NCI-H1105 treated with DMSO at 0.1 percent for 48 hours (cell line): ENCODE measurements at places on chromosomes 1 and 21.
A peak's percentile ranks its signal among the peaks of the same experiment; 100 is the strongest.

GRCh38 chr1:53562981-53563379 is 103.8 kb downstream of the DMRTB1 start:
- DNase-seq: no peak

GRCh38 chr1:147171399-147172167 is 687 bp downstream of the PRKAB2 start:
- DNase-seq: no peak

- no peak for DNase-seq
Measured at GRCh38 chr1:119634016-119634415, 14.1 kb downstream of the ZNF697 start.

DNA sequence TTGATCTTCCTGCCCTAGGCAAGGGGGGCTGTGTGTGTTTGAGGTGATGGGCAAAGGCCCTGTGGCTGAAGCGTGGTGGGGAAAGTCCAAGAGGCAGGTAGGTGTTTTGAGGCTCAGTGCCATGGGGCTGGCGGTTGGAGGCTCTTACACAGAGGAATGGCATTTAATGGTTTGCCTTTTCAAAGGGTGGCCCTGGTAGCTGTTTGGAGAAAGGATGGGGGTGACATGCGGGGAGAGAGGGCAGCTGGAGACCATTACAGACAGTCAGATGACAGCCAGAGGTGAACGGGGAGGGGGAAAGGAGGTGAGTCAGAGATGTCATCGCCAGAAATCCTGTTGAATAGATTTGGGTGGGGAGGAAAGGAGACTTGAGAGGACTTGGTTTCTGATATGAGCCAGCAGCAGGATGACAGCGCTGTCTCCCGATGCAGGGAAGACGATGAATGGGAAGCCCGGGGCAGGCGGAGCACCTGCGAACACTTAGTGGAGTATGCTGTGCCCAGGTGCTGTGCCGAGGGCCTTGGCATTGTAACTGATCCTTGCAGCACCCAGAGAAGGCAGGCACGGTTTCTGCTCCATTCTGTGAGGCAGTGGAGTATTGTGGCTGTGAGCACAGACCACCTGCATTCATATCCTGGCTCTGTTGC is 56.3 kb downstream of the MAN1C1 start:
- DNase-seq: no peak

GRCh38 chr1:215665215-215665614 is 98.1 kb downstream of the KCTD3 start:
- DNase-seq: no peak

GRCh38 chr1:225933072-225933471 is 7.9 kb downstream of the LEFTY2 start:
- no peak for DNase-seq

- no peak for DNase-seq
Measured at GRCh38 chr1:101081496-101082488, 56.2 kb upstream of the DPH5 start.

DNA sequence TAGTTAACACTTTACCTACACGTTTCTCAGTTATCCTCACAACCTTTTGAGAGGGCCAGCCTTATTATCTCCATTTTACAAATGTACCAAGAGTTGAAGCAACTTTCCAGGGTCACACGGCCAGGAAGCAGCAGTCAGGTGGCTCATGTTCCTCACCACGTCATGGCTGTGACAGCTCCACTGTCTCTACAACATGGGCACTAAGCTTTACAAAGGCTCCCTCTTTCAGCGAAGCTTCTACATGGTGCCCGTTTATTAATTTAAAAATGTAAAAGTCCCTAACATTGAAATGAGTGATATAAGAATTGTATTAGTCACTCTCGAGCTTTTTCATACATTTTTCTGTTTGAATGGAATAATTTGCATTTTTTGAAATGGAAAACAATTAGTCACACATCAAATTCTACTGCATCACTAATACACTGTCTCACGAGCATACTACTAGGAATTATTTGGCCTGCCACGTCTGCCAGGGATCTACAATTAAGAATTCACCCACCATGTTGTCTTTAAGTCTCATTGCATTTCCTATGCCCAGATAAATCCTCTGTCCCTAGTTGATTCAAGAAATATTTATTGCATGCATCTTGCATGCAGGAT is 28.4 kb upstream of the LIN9 start:
- no peak for DNase-seq

DNA sequence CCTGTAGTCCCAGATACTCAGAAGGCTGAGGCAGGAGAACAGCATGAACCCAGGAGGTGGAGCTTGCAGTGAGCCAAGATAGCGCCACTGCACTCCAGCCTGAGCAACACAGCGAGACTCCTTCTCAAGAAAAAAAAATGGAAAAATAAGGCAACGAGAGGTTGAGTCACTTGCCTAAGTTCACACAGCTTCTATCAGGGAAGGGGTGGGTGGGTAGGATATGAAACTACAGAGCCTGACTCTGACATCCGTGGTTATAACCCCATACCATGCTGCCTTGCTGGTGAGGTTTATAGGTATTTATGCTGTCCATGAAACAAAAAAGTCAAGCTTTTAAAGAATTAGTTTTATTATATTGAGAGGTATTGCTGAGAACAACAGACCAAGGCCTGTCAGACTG is 61.5 kb upstream of the RAB4A start:
- DNase-seq: no peak

DNA sequence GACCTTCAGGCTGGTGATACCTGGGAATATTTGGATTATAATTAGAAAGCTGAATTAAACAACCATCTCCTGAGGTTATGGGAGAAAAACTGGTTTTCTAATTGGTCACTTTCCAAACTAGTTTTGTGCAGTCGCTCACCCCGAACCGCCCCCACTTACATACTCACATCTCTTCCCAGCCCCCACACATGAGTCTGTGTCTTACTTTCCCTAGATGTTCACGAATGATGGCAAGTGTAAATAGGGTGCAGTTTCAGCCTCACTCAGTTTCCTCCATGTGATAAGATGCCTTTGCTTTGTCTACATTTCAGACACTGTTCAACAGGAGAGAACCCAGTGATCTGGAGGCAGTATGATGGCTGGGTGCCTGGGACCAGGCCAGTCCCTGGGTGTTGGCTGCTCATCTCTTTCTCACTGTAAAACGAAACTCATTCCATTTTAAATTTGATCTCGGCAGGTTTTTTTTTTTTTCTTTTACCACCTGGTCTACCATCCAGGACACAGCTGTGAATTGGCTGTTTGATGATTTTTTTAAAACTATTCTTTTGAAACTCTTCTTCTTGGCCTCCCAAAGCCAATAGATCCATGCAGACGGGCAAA is 164.3 kb upstream of the RAB4A start:
- no peak for DNase-seq

- no peak for DNase-seq
Measured at GRCh38 chr1:75475696-75476095, 135.2 kb downstream of the SLC44A5 start.

DNA sequence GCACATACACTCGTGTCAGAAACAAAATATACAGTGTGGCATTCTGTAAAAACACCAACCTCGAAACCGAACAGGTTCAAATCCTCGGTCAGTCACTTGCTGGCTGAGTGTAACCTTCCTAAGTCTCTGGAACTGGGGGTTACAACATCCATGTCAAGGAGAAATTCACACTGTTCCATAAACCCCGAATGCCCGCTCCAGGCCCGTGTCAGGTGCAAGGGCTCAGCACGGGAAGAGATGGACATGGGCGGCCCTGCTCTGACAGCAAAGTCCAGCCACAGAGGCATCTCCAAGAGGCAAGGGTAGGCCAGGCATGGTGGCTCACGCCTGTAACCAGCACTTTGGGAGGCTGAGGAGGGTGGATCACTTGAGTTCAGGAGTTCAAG is 79.5 kb downstream of the SLC66A1 start:
- DNase-seq: no peak

- DNase-seq: no peak
Measured at GRCh38 chr1:98735756-98736155, 74.2 kb downstream of the SNX7 start.

GRCh38 chr1:241356187-241356518 is 852 bp downstream of the RGS7 start:
- DNase-seq: peak; percentile 38

DNA sequence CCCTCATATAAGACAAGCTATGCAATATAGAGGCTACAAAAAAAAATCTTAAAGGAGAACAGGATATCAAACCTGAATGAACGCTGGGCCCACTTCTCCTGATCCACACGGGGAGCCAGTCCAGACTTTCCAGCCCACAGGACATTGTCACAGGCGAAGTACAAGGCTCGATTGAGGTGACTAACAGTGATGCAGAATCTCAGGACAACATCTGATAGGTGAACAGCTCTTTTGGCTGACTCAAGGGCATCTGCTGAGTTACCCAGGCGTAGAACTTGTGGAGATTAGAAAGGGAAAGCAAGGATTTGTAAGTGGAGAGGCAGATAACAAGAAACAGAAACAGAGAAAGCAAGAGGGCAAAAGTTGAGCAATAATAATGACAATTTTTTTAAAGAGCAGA is 1.8 kb downstream of the PEX11B start:
- DNase-seq: no peak

DNA sequence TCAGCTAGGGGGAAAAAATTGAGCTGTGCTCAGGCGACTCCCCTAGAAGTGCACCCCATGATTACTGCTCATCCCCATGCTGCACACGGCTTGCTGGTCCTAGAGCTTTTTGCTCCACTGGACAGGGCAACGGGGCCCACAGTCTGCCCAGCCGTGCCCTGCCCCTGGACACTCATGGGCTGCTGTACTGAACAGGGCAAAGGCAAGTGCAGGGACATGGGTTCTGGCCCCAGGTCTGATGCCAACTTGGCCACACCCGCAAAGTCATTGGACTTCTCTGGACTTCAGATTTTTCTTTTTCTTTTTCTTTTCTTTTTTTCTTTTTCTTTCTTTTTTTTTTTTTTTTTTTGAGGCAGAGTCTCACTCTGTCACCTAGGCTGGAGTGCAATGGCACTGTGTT is 42.9 kb upstream of the TARBP1 start:
- DNase-seq: no peak

- DNase-seq: no peak
Measured at GRCh38 chr1:171141688-171142415, 43.2 kb upstream of the FMO2 start.

DNA sequence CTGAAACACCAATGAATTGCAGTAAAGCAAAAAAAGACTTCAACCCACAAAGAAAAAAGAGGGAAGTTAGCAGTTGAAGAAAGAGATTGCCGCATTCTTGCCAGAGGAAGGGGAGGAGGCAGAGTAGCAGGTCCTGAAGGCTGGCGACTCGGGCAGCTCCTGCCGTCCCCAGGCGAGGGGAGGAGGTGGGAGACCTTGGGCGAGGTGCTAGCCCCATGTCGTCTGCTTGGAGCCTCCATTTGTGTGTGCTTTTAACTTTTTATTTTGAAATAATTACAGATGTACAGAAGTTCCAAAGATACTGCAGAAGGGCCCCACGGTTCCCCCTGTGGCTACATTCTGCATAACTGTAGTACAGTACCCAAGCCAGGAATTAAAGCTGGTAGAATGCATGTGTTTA is 6.7 kb downstream of the TRPM2 start:
- DNase-seq: no peak

- no peak for DNase-seq
Measured at GRCh38 chr1:63665824-63666223, 72.6 kb downstream of the PGM1 start.

GRCh38 chr21:33279330-33279820 is 13.2 kb downstream of the IL10RB start:
- no peak for DNase-seq

- DNase-seq: no peak
Measured at GRCh38 chr1:29162025-29162424, 19.7 kb downstream of the SRSF4 start.

DNA sequence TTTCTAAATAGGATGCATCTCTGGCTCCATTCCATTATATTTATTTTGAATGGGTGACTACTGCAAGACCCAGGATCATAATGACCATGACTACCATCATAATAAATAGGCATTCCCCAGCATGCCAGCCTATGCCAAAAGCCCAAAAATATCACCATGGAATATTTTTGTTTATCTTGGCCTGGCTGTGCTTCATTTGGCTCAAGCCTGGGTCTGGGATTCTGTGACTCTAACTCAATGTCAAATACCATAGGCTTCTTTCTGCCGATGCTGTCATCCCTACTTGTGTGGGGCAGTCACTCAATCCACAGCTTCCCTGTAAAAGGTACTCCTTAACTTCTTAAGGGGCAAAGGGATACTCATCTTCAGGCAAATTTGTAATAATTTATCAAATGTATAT is 66.6 kb downstream of the DIRAS3 start:
- no peak for DNase-seq

- no peak for DNase-seq
Measured at GRCh38 chr1:167121375-167122120, 27.7 kb downstream of the STYXL2 start.

DNA sequence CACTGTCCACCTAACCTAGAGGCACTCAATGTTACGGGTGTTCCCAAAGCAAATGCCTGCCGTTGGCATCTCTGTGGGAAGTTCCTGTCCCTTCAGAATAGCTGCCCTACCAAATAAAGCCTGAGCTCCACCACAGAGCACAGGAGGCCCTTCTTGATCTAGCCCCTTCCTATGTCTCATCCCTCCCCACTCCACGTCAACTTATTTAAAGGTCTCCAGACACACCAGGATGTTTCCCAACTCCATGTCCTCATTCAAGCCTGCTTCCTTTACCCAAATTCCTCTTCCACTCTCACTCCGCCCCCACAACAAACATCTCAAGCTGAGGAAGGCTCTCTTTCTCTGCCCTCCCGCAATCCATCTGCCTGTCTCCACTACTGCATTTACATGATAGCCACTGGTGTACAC is 87.7 kb downstream of the TGFBR3 start:
- no peak for DNase-seq

DNA sequence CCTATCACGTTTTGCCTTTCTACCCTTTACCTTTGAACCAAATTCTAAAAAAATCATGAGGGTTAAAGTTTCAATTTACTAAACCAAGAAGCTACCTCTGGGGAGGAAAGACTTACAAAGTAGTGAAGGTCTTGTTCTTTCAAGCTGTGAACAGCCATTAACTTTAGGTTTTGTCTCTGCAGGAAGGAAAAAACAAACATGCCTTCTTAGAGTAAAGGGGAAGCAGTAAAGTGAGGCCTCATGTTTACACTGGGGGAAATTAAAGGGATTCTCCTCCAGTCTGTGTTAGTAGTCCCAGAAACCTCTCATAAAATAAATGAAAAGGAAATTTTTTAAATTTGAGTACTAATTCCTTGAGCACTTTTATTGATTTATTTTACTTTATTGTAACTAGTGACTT is 780.2 kb upstream of the ADGRL2 start:
- DNase-seq: no peak

DNA sequence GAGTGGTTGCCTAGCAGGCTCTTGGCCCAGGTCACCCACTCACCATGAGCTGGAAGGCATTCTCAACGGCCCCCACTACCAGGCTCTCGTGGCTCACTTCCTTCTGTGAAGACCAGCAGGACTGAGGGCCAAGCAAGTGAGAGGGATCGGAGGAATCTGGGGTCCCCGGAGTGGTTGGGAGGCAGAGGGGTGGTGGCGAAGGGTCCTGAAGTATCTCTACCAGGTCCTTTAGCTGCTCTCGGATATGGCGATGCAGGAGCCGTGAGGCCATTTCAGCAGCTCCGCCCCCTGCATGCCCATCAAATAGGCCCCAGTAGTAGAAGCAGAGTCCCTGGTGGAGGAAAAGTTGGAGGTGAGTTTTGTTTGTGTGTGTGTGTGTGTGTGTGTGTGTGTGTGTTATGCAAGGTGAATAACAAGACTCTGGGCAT is 2.4 kb downstream of the PPM1J start:
- no peak for DNase-seq
